ENCODE measurements at places on chromosomes 5 and 9.
A peak's percentile ranks its signal among the peaks of the same experiment; 100 is the strongest.

- DNase-seq = no peak
Measured at GRCh38 chr9:34408173-34408572, 31.5 kb upstream of the MYORG start.

GRCh38 chr5:102792705-102793104 is 37.6 kb downstream of the PAM start:
- no peak for DNase-seq

DNA sequence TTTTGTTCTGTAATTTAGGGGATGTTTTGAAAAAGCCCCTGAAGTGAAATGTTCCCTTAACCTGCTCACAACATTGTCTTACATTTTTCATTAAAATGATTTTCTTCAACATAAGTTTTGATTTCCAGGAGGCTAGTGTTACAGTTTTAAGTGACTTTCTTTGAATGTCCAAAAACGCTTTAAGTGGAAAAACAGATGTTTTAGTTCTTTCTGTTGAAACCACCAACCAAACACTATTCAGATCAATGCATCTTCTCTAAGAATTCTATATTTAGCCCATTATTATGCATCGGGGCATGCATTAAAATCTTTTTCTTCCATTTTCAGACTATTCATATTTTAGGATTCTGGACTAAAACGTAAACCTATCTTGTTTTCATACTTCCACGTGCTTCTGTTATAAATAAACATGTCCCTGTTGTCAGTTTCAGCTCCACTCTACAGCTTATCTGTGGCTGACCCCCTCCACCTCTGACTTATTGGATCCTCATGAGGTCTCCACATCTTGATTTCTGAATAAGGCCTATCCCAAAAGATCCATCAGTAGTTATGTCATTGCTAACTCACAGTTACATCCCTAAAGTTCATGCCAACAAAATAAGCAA is 882.3 kb upstream of the SEMA6A start:
- DNase-seq = no peak

GRCh38 chr9:79537838-79538237 is 33.9 kb upstream of the TLE4 start:
- DNase-seq = no peak

- DNase-seq = no peak
Measured at GRCh38 chr5:174649391-174649790, 75.0 kb upstream of the MSX2 start.

DNA sequence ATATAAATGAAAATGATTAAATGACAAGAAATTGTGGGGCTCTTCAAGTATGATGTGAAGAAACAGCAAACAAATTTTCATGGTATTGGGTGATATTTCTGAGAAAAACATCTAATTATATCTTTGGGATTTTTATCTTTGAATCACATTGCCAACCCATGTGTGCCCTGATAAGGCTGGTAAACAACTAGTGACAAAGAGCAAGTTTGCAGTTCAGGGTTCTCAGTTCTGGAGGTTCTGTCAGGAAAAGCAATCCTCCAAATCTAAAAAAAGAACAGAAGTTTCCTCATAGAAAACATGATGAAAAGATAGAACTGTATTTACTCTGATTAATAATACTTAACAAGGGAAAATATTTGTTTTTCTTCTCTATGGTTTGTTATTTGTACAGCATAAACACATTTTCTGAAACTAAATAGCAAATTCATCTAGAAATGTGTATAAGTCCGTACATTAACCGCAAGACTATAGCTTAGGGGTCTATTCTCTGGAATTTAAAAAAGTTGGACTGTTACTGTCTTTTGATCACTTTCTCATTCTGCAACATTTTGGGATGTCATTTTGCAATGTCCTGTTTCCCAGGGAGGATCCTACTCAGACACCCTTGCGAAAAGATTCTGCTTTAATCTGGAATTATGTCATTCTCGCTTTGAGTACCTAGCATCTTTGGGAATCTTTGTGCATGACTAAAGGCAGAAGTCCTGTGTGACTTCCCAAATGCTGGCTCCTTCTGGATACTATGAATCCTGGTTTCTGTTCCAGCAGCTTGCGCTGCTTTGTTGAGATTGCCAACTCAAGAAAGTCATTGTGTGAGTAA is 308.5 kb downstream of the ADGRV1 start:
- no peak for DNase-seq

DNA sequence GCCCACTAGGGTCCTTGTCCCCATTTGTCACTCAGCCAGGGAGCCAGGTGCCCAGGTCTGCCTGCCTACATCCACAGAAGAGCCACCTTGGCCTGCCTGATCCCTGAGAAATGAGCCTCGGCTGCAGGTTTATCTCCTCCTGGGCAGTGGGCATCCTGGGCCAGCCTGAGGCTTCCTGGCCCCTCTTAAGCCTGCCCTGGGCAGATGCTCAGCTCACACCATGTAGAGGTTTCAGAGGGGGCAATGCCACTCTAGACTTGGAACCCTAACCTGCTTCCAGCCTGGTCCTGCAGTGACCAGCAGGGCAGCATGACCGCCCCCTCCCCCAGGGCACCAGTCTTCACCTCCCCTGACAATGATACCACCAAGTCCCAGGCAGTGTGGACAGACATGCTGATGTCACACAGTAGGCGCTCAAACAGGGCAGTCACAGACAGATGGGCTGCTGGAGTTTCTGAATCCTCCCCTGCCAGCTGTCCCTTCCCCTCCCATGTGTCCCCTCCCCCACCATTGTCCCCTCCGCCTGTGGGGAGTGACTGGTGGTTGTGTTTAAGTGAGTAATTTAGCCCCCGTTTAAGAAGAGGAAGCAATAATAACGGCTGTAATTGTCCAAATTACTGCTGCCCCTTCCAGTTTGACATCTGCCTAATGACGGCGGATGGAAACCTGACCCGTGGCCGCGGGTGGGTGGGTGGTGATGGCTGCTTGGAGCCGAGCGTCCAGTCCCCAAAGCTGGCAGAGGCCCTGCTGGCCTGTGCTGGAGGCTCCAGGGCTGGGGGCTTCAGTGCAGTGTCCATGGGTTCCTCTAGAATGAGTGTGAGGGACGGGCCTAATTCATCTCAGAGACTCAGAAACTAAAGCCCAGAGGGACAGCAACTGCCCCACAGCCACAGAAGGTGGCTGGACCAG is 147.7 kb downstream of the BARX1 start:
- peak; percentile 61 for DNase-seq

GRCh38 chr9:125541840-125542243 is 165.2 kb downstream of the MAPKAP1 start:
- DNase-seq = no peak

DNA sequence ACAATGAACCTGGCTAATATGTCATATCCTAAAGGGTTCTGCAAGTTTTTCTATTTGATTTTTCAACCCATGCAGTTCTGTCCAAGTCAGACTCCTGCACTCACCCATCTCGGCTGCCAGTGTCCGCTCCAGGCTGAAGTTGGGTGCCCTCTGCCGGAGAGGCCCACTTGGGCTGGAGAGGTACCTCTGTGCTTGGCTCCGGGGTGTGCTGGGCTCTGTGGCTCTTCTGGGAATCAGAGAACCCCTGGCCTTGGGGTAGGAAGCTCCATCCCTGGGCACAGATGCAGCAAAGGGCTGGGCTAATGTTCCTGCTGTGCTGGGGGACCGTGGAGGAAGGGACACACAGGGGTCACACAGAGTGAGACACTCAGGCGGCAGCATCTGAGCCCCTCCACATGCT is 26.2 kb downstream of the ORM2 start:
- DNase-seq = no peak

GRCh38 chr9:89725271-89725670 is 120.5 kb downstream of the GADD45G start:
- DNase-seq = no peak

DNA sequence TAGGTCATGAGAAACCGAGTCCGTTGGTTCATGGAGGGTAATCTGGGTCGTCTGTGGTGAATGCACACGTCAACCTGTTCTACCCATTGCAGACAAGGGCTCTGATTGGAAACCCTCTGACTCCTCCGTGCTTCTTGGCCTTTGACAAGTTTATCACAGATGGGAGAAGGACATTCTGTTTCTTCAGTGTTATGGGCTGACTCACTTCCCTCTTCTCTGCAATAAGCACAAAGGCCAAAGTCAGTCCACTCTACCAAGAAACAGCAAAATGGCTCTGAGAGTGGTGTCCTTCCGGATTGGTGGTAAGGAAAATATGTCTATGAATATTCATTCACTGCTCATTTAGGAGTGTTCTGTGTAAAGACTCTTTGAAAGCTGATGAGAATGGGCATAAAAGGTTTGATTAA is 89.3 kb downstream of the FEM1C start:
- DNase-seq = no peak

DNA sequence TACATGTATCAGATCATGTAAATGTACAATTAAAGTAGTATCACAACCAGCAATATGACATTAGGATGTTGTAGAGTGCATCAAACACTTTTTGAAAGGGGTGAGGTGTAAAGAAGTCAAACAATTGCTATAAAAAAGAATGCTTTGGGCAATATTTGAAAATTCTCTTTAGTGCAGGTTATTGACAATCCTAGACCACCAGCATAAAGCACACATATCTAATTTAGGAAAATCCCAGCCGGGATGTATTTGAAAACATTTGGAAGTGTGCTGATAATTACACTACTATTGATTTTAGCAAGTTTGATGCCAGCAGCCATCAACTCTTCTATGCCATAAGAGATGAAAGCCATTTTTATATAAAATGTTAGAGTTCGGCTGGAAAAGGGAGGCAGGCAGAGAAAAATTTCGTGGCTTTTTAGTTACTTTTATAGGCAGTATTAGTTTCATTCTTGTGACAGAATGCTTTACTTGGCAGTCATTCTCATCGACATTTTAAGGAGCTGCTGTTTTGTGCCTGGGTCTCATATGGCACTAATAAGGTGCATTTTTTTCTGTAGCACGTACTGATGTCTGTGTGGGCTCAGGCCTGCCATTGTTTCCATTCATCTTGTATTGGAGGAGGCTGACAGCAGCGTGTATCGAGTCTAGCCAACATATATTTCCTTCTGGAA is 285.7 kb downstream of the AOPEP start:
- no peak for DNase-seq

GRCh38 chr5:27797220-27797619 is 758.8 kb upstream of the CDH9 start:
- DNase-seq = no peak
